ENCODE measurements at places on chromosomes 5 and 9.
A peak's percentile ranks its signal among the peaks of the same experiment; 100 is the strongest.

DNA sequence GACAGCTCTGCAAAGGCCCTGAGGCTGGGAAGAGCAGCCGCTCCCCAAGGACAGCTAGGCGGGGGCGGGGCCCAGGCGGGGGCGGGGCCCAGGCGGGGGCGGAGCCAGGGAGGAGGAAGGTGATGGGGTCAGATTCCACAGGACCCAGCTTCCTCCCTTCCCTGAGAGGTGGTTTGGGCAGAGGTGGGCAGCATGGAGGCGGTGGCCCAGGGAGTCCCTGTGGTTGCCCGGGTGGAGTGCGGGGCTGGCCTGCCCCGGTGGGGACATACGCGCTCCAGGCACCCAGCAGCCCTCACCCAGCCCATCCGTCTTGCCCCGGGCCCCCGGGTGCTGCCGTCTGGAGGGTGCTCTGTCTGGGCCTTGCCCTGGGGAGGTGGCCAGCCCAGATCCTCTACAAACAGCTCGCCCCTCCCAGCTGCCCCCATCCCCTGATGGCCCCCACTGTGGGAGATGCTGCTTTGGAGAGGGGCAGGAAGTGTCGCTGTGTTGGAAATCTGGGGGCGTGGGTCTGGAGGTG lies 11.0 kb upstream of the RNU6ATAC start:
- no peak for DNase-seq

GRCh38 chr9:69599232-69599971 lies 72.8 kb downstream of the APBA1 start:
- no peak for DNase-seq

GRCh38 chr5:172429201-172429940 lies 25.0 kb downstream of the SH3PXD2B start:
- no peak for DNase-seq

DNA sequence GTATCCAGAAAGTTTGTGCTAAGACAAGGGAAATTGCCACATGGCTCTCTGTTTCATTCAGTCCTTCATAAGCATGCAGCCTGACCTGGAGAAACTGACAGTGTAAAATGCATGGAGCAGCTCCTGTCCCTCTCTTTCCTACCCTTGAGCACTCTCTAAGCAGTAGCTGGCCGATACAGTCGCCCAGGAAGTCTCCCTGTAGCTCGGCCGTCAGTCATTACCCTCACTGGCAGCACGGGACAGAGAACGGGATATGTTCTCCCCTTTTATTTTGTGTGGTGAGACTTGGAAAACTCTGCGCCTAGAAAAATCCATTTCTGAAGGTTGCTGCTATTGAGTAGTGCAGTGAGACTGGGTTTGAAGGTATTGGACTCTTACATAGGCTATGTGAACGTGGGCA lies 56.8 kb upstream of the KCNMB1 start:
- no peak for DNase-seq

DNA sequence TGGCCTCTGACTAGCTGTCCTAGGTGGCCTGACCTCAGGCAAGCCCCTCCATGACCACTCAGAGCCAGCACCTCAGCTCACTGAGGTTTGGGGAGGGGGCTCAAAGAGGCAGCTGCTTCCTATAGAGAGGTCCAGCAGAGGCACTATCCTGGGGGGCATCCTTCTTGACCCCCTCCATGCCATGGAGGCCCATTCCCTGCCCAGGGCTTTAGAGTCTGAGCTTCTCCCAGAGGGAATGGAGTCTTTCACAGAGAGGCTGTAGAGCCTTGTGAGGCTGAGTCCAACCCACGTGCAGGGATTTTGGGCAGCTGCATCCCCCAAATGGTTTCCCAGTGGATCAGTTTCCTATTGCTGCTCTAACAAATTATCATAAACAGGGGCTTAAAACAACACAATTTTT lies 16.9 kb downstream of the IRF1 start:
- DNase-seq: no peak

DNA sequence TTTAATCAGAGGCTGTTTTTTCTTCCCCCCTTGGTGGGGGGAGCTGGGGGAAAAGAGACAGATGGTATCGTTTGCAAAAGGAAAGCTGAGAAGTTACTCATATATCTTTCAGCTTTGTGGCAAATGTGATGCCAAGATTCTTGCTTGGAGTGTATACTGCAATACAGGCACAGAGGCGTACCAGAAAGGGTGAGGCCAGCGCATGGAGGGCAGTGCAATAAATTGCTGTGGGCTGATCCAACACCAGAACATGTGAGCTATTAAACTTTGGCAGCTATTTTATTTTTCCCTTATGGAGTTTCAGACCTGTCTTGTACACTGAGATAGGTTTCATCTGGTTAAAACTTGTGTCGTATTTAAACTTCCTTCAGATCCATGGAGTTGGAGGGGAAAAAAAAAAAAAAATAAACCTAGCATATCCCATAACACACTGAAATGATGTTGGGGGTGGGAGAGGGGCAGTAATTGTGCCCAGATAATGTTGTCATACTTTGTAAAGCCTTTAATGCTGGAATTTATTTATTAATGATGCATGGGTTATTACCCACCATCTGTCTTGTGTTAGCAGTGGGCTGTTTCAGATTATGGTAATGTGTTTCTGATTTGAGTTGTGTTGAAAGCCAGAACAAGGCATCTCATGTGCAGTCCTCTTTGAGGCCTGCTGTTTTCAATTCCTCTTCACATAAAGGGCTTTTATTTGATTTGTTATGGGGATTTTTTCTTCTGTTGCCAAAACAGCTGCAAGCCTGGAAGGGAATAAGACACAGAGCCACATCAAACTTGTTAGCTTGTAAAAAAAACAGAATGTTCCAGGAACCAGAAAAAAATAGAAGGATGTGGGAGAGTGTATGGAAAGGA lies 891.3 kb downstream of the TLE1 start:
- peak; percentile 71 for DNase-seq

GRCh38 chr5:39760385-39761198 lies 335.8 kb upstream of the DAB2 start:
- DNase-seq: no peak

GRCh38 chr9:131817627-131818026 lies 77.8 kb upstream of the RAPGEF1 start:
- no peak for DNase-seq

- peak; percentile 15 for DNase-seq
These were observed 4.5 kb downstream of the FANCC start for GRCh38 chr9:95313010-95313498.

DNA sequence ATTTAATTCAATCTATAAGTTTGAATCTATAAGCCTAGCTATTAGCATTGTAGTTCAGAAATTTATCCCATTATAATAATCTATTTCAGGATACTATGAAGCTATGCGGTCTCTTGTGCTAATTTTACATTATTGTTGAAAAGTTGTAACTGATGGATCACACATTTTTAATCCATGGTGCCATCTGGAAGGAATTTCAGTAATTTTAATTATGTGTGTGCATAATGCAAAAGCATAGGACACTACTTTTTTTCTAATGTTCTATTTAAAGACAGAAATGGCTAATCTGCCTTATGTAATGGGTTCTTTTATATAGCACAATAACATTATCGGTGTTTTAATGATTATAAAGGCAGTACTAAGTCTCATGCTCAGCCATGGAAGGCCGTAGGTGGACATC lies 90.6 kb downstream of the HOMER1 start:
- DNase-seq: no peak

DNA sequence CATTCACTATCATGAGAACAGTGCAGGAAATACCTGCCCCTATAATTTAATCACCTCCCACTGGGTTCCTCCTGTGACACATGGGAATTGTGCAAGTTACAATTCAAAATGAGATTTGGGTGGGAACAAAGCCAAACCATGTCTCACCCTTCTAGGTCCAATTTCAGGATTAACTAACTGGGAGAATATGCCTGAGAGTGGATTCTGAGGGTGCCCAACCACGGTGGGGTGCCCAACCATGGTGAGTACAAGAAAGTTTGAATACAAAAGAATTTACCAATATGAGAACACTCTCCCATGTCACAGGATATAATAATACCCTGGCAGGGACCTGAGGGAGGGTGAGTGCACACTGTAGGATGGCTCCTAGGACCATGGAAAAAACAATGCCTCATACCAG lies 17.2 kb upstream of the GDA start:
- no peak for DNase-seq

- DNase-seq: no peak
These were observed 63.8 kb downstream of the EHMT1 start for GRCh38 chr9:137682428-137683105.

- no peak for DNase-seq
These were observed 71.8 kb downstream of the KIAA1958 start for GRCh38 chr9:112558476-112558875.

DNA sequence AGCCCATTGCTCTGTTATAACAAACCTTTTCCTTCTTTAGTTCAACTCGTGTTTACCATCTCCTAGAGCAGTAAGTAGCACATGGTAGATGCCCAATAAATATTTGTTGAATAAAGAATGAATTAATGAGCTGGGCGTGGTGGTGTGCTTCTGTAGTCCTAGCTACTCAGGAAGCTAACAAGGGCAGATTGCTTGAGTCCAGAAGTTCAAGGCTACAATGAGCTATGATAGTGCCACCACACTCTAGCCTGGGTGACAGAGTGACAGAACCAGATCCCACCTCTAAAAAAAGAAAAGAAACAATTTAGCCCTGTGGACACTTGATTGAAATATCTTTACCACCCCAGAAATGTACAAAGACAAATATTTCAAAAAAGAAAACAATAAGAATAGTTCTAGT lies 14.6 kb upstream of the PAM start:
- DNase-seq: no peak

DNA sequence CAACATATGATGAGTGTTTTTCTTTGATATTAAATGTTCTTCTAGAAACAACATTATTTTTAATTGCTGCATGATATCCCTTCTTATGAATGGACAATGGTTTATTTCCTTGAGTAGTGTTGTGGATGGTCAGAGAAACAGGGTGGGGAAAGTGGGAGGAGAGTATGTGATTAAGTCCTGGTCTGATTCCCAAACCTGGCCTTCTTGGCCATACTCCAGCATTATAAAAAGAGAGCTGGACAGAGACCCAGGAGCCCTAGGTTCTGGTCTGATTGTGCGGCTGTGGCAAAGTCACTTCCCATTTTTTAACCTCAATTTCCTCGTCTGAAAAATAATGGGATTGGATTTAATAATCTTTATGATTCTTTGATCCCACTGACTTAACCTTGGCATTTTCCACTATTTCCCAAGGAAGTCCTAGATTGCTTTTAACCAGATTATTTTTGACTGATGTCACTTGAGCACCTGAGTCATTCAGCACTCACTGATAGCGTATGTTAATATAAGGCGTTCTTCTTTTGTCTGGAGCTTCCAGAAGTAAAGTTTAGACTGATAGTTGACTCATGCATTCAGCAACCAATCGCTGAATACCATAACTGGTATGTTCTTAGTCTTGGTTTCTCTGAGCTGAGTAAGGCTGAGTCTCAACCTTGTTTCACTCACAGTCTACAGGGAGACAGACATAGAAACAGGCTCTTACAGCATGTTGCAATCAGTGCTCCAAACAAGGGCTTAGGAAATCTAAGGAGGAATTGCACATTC lies 26.2 kb downstream of the OSMR start:
- no peak for DNase-seq

- no peak for DNase-seq
These were observed 4.0 kb downstream of the TENT4A start for GRCh38 chr5:6717247-6717646.

- no peak for DNase-seq
These were observed 50.4 kb upstream of the ALDH1B1 start for GRCh38 chr9:38342096-38342495.

DNA sequence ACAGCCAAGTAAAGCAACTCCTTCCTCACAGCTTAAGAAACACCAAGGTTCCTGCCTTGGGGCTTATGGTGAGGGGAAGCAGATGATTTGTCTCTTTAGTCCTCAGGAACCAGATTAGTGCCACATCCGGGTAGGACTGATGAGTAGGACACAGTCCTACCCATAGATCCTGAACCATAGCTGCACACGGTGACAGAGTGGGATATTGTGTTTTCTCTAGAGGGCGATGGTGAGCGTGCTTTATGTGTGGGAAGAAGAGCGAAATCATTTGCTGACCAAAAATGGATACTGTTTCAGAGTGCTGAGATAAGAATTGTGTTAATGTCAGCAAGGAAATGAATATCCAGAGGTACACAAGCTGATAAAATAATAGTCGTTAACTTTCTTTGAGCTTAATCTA lies 209.0 kb upstream of the FBXL7 start:
- no peak for DNase-seq

GRCh38 chr9:99362321-99362720 lies 140.2 kb downstream of the SEC61B start:
- DNase-seq: no peak

- DNase-seq: no peak
These were observed 1.1 kb downstream of the WDR5 start for GRCh38 chr9:134136996-134137299.

GRCh38 chr5:95667678-95668077 lies 15.1 kb downstream of the SPATA9 start:
- DNase-seq: no peak

- DNase-seq: no peak
These were observed 72.0 kb downstream of the ARHGEF28 start for GRCh38 chr5:73698011-73698410.

GRCh38 chr9:126723807-126724172 lies 81.0 kb upstream of the ZBTB43 start:
- DNase-seq: no peak

DNA sequence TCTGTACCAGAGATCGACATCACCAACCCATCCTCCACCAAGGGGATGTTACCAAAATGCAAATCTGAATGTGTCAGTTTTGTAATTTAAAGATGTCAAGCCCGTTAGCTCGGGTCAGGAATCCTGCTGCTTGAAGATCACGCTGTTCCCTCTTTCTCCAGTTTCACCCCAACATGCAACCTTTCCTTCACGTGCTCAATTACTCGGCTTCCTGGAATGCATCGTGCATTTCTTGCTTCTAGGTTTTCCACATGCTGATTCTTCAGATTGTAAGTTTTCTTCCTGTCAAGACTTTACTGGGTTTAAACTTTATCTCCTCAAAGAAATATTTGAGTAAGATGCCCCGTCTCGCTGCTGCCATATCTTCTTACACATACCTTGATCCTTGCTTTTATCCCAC lies 209.5 kb upstream of the SNX2 start:
- DNase-seq: no peak

Data from midbrain (tissue), 1 donor.